MV-4-11 (cell line): ENCODE measurements at places on chromosomes 7 and 10.

DNA sequence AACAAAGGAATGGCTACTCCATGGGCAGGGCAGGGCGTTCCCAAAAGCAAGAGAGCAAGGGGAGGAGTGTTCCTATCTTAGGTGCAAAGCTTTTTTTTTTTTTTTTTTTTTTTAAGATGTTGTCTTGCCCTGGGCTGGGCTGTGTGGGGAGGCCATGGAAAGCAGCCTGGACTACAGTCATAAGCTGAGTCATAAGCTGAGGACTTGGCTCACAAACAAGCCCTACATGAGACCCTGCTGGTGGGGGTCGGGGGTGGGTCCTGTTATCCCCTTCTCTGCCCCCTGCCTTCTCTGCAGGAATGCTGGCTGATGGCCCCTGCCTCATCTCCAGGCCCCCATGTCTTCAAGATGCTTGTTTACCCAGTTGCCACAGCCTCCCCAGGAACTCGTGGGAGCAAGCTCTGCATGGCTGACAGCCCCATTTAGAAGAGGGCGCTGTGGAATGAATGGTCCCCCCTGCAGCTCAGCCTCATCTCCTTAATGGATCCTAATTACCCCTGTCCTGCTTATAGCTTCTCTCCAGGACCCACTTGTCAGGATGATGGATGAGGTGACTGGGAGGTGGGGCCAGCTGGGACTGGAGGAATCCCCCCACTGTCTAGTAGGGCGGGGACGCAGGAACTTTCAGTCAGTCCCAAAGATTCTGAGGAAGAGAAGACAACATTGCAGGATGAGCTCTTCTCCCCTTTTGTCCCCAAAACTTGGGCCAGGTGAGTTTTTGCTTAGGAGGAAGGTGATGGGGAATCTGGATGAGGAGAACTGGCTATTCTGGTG lies 340.8 kb upstream of the PODXL start:
- no peak for DNase-seq

DNA sequence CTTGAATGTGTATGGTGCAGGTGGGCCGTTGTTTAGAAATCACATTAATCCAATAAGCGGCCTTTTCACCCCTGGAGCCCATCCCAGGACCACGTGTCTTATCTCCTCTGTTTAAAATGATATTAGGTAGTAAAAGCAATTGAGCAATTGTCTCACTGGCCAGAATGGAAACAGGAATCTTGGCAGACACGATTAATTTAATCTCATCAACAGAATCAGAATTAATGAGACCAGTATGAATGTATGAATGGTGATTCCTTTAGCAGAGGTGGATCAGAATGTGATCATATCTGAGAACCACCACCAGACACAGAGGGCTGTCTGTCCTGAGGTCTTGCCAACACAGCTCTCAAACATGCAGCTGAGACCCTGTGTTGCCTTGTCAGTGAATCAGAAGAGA lies 1591.4 kb downstream of the REEP3 start:
- DNase-seq: no peak

- no peak for DNase-seq
Measured at GRCh38 chr7:35987016-35987415, 166.0 kb upstream of the EEPD1 start.

DNA sequence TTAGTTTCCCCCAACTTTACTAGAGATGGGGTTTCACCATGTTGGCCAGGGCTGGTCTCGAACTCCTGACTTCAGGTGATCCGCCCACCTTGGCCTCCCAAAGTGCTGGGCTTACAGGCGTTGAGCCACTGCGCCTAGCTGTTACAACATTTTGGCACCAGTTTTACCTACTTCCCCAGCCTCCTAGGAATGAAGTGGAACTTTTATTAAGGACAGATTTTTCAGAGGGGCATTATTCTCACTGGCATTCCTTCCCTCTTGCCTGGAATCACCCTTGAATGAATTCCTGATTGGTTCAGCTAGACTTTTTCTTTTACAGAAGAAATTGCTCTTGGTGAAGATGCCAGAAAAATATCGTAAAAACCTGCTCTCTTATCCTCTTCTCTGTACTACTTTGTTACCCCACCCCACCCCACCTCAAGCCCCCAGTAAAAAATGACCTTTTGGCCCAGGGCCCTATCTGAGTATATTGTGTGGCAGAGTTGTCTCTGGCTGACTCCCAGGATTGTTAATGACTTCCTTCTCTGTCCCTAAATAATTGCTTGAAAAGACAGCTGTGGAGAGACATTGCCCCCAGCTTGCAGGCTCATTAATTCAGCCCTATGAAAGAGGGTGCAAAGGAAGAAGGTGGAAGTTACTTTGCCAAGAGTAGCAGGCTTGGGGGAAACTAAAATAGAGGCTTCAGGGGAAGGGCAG lies 189.6 kb downstream of the AUTS2 start:
- DNase-seq: no peak

DNA sequence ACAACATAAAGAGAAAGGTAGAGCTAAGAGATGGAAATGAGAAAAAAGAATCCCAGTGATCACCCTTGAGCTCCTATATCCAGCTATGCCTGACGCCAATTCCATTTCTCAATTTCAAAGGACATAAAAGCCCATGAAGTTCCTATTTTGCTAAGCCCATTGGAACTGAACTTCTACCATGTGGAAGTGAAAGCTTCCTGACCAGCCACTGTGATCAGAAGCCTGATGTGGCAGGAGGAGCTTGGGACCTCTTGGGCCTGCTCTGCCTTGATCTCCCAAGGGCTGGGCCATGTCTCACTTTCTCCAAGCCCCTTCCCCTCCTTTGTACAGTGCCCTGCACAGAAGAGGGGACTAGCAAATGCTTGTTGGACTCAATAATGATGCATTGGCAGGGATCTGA lies 52.7 kb downstream of the PRLHR start:
- peak; percentile 75 for DNase-seq

DNA sequence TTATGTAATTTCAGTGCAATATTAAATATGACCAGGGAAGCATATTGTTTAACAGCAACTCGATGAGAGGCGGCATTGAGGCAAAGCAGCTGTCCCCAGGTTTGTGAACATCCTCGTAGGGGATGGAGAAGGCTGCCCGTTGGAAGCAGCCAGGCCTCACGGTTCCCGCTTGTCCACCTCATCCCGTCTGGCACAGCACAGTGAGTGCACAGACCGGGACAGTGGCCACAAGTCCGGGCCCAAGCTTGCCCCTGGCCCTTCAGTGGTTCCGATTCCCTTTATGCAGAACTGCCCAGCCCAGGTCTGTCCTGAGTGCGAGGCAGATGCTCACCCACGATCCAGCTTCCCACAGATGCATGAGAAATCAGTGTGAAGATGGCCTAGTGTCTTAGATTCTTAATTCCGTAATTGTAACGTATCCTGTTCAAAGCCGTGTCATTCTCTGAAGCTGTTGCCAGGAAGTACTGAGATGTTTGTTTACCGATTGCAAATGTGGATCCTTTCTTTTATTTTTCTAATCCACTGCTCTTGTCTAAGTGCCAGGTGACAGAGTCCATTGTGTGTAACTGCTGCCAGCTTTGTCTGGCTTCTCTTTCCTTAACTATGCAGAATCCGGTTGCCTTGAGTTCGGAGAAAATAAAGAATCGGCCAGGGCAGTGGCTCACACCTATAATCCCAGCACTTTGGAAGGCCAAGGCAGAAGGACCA lies 35.5 kb downstream of the PFKP start:
- no peak for DNase-seq

- no peak for DNase-seq
Measured at GRCh38 chr10:98038288-98038687, 7.9 kb upstream of the CRTAC1 start.

DNA sequence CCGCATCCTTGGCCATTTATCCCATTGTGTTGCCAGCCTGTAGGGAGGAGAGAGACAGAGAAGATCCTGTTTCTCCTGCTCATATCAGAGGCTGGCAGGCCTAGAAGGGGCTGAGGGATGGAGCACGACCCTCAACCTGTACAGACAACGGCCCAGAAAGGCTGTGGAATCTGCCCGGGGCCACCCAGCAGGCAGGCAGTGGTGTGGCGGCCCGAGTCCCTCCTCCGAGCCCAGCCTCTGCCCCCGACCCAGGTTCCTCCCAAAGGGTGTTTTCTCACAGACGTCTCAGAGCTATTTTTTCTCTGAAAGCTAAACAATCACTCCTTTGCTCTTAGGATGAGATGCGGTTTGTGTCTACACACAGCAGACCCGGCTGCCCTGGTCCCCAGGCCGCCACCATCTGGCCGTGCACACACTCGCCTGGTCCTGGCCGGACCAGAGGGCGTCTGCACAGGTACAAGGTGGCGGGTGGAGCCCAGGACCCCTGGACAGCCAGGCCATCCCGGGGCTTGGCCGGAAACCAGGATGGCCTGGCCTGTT lies 69.3 kb downstream of the FOXL3 start:
- no peak for DNase-seq

GRCh38 chr7:114141415-114141814 lies 222.6 kb upstream of the PPP1R3A start:
- DNase-seq: no peak

- DNase-seq: no peak
Measured at GRCh38 chr10:26214551-26215395, 1.8 kb upstream of the GAD2 start.

DNA sequence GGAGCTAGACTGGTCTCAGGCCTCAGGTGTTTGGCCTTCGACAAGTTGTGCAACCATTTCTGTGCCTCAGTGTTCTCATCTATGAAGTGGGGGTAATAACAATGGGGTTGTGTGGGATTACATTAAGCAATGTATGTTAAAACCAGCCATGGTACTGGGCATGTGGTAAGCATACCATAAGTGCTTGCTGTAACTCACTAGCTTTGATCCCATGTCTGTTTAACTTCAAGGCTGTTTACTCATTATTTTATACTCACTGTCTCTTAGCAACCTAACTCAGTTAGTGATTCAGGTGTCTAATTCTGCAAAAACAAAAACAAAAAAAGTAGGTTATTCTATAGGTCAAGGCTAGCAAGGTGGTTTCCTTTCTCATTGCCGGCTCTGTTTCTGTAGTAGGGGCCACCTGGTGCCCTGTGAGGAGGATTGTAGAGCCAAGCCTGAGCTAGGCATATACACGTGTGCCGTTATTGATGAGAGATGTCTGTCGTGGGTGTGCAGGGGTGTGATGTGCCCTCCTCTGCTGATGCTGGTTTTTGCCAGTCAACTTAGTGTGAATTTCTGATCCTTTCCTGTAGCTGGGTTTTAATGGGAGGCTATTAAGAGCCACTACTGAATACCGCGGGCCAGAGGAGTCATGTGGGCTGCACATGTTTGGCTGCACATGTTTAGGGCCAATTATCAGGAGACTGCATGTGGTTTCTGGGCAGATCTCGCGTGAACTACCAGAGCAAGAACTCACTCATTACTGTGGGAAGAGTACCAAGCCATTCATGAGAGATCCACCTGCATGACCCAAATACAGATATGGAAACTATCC lies 56.2 kb downstream of the EEPD1 start:
- DNase-seq: no peak
